ENCODE measurements at places on chromosomes 13 and 19.
A peak's percentile ranks its signal among the peaks of the same experiment; 100 is the strongest.

- no peak for DNase-seq
Measured at GRCh38 chr13:53092931-53093330, 64.3 kb downstream of the OLFM4 start.

GRCh38 chr19:41226053-41226873 lies 7.2 kb downstream of the AXL start:
- DNase-seq = peak; percentile 18

DNA sequence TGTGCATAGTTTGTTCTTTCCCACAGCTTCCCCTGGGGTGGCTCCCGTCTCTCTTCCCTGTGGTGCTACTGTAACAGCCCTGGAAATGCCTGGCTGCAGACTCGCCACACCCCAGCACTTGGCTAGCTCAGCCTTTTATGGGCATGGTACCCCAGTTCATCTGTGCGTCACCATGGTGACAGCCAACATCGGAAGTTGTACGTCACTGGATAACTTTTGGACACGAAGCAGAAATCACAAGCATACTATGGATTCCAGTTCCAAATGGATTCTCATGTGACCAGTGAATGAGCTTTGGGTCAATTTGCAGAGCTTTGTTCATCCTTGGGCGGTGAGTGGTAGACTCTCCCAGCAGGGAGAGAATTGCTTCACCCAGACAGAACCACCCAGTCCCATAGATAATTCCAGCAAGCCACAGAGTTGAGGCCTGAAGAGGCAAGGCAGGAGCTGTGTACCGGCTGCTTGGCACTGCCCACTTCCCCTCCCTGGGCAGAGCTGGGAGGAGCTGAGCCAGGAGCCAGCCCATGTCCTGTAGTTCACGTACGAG lies 54.4 kb downstream of the COL4A2 start:
- no peak for DNase-seq

DNA sequence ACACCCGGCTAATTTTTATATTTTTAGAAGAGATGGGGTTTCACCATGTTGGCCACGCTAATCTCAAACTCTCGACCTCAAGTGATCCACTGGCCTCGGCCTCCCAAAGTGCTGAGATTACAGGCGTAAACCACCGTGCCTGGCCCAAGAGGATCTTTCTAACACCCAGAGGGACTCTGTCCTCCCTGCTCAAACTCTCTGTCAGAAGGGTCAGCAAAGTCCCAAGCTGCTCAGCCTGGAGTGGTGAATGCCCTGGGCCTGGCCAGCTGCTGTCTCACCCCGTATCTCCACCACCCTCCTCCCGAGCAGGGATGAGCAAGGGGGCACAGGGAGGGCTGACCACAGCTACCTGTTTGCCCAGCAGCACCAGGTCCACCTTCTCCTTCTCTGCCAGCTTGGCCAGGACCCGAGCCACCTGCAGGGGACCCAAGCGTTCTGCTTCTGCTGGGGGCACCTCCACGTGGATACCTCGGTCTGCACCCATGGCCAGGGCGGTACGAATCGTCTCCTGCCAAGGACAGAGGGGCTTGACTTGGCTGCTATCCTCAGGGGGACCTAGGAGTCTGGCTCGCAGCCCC lies 10.9 kb upstream of the VSIG10L start:
- no peak for DNase-seq

- no peak for DNase-seq
Measured at GRCh38 chr13:33174931-33175330, 110.6 kb downstream of the STARD13 start.

DNA sequence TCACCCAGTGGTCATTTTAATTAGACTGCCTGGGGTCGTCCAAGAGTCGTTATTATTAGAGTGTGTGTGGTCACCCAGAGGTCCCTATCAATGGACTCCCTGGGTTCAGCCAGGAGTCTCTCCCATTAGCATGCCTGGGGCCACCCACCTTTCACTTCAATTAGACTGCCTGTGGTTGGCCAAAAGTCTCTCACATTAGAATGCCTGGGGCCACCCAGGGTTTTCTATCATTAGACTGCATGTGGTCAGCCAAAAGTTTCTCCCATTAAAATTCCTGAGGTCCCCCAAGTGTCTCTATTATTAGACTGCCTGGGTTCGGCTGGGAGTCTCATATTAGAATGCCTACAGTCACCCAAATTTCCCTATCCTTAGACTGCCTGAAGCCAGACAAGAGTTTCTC lies 1472.6 kb downstream of the UQCRFS1 start:
- no peak for DNase-seq

GRCh38 chr13:79658333-79658975 lies 177.5 kb downstream of the NDFIP2 start:
- no peak for DNase-seq

DNA sequence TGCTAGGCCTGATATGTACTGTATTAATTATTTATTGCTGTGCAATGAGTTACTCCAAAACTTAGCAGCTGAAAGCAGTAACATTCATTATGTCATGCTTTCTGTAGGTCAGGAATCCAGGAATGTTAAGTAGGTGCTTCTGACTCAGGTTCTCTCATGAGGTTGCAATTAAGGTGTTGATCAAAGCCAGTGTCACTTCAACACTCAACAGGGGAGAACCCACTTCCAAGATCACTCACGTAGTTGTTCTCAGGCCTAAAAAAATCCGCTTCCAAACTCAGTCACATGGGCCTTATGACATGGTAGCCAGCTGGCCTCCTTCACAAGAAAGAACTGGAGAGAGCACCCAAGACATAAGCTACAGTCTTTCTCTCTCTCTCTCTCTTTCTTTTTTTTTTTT lies 211.1 kb upstream of the NBEA start:
- DNase-seq = no peak

GRCh38 chr19:45352062-45352461 lies 11.5 kb downstream of the KLC3 start:
- no peak for DNase-seq

- DNase-seq = no peak
Measured at GRCh38 chr13:76804801-76805200, 81.4 kb downstream of the KCTD12 start.

DNA sequence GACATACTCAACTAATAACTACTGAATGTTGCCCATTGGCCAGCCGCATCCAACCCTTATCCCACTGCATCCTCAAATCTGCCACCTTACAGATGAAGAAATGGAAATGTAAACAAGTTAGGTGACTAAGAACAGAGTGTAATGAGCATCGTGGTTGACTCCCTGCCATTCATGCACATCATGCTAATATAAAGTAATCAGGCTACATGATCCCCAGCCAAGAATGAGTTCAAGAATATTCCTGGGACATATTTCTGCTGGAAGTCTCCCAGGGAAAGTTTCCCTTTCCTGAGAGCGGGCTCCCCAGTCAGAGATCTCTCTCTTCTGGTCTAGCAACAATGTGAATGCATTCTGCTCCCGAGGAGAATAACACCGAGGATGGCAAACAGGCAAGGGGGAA lies 55.9 kb upstream of the SERP2 start:
- DNase-seq = no peak

DNA sequence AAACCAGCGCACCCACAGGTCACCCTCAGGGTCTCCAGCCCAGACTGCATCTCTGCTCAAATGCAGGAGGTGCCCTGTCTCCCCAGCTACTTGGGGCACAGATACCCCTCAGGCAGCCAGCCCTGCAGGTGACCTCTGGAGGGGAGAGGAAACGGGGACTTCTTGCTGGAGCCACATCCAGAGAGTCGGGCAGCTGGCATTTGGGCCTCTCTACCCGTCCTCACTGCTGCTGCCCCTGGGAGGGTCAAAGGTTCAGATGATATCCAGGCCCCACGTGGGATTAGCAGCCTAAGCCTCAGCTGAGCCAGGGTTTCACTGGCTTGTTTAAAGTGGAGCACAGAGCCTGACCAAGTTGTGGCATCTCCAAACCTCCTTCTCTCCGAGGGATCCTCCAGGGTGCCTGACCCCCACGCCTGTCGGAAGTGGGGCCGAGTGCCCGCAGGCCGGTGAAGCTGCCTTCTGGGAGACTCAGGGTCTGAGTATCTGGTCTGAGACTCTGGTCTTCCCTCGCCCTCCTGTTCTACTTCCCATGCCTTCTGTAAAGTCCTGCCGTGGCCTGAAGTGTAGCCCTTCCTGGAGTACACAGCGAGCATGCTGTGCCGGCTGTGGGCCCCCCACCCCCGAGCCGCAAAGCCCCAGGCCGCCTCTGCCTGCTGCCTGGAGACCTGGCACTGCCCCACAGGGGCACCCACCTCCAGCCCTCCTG lies 2.1 kb downstream of the RASA3 start:
- DNase-seq = no peak

DNA sequence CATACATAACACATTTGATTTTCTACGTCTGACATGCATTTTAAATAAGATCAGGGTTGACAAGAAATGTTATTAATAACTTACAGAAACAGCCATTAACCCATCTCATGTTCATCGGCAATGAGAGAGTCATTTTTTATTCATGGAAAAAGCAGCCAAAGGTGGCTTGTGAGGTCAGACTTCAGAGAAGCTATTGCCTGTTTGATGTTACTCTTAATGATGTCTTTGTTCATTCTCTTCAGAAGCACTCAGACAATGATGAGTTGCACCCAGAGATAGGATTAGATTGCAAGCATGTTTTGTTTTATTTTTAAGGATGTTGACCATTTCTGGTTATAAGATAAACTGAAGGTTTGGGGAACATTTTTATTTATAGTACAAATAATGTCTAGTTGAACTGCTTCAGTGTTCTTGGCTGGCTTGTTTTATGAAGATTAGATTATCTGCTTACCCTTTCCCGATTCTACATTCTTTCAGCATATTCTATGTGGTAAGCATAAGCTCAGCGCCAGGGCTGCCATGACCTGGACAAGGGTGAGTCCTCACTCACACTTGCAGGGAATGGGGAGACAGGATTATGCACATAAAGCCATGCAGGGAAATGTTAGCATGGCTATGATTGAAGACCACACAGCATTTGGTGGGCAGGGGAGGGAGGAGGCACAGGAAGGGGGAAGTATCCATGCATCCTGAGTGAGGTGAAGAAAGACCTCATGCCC lies 288.1 kb downstream of the MTUS2 start:
- DNase-seq = no peak

DNA sequence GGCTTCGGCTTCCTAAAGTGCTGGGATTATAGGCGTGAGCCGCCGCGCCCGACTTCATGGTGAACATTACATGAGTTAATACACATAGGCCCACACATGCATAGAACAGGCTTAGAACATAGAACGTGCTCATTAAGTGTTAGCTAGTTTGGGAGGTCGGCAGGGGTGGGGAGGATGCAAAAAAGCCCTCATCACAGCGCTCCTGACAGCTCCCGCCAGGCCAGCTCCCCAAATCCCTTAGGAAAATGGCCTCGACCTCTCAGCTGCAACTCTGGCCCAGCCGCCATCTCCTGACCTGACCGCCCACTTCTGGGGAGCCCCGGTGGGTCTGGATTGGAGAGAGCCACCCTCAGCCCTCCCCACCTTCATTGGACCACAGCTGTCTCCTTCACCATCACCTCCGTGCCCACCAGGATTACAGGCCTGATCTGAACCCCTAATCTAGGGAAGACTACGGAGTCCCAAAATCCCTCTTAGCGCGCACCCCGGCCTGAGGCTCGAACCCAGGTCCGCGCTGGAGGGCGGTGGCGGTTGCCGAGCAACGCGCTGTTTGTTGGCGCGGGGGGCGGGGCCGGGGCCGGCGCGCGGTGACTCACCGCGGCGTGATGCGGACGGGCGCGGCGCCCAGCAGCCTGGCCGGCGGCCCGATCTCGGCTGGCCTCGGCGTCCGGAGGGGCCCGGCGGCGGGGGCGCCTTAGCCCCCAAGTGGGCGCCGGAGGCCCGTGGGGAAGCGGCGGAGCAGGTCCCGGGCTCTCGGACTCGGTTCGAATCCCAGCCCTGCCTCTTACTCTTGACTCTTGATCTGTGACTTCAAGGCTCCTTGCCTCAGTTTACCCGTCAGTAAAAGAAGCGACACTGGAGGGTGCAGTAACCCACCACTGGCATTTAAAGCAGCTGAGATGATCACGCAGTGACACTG lies 26.7 kb upstream of the NANOS3 start:
- peak; percentile 69 for DNase-seq

Data from effector memory CD8-positive, alpha-beta T cell (primary cell).